ENCODE measurements at places on chromosomes 16 and 17. TPM values are rescaled to one million over a fixed set of nuclear protein-coding genes. Genes with fewer than 3 reads are reported as not detected.
A peak's percentile ranks its signal among the peaks of the same experiment; 100 is the strongest.

DNA sequence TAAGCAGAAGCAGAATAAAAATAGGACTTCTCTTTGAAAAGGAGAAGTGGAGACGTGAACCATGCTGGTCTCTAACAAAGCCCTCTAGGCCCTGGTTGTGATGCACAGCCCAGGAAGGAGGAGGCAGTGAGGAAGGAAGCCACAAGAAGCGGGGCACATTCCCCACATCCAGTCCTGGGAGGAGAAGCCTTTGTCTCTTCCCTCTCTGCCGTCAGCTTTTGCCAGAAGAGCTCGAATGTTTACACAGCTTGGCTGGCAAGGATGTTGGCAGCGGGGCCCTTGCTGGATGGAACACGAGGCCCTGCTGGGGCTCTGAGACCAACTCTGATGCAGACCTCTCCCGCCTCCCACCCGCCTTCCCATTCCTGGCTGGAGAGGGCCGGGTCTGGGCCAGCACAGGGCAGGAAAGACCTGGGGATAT lies 91.3 kb downstream of the MAF start:
- H3K27ac ChIP-seq = no peak overlapping the region
- no peak overlapping the region for H3K4me3 ChIP-seq
- DNase-seq = no peak
- H3K27me3 ChIP-seq = no peaks in the 10 kb centered on the region
- H3K36me3 ChIP-seq = no peaks in the 10 kb centered on the region
- H3K4me1 ChIP-seq = no peaks in the 10 kb centered on the region

DNA sequence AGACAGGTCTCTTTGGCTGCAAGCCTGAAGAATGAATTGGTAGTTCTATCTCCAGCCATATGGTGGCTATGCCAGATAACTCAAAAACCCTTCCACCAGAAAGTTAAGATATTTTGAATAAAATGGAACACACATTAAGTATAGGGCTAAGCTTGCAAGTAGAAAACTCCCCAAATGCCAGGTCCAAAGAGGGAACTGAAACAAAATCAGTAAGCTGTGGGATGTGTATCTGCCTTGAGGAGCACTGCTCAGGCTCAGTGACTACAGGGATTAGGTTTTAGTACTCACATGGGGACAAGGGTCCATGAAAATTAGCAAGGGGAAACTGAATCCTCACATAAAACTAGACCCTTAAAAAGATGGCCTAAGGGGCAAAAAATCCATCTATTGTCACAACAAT lies 115.7 kb upstream of the PMFBP1 start:
- H3K27ac ChIP-seq = no peak overlapping the region
- DNase-seq = no peak
- peaks cover 2% of the 10 kb centered on the region for H3K4me1 ChIP-seq
- no peak overlapping the region for H3K4me3 ChIP-seq

- no peak overlapping the region for H3K4me3 ChIP-seq
- H3K27ac ChIP-seq = no peak overlapping the region
- H3K36me3 ChIP-seq = no peaks in the 10 kb centered on the region
- H3K4me1 ChIP-seq = no peaks in the 10 kb centered on the region
- peak; percentile 45 for DNase-seq
These were observed 10.1 kb downstream of the SNX29 start for GRCh38 chr16:11986521-11987057.

GRCh38 chr17:57636274-57636673 lies 108.8 kb downstream of the CCDC182 start:
- DNase-seq = no peak
- no peaks in the 10 kb centered on the region for H3K4me1 ChIP-seq
- H3K36me3 ChIP-seq = no peaks in the 10 kb centered on the region
- no peak overlapping the region for H3K27ac ChIP-seq
- no peak overlapping the region for H3K4me3 ChIP-seq

DNA sequence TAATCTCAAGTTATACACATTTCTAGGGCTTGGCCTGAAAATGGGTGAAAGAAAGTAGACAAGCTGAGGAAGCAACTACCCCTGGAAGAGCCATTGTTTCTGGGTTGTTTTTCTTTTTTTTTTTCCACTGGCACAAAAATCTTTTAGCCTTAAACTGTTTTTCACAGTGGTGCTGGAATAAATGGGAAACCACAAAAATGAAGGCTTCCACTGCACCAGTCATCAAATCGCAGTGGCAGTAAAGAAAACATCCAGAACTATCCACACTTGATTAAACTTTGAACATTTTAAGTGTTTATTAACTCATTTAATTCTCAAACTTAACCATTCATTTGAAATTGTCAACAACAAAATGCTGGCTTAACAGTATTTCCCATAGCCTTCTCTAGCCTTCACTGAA lies 14.3 kb downstream of the CMTM4 start:
- no peak for DNase-seq
- no peak overlapping the region for H3K4me3 ChIP-seq
- H3K36me3 ChIP-seq = no peaks in the 10 kb centered on the region
- H3K4me1 ChIP-seq = no peaks in the 10 kb centered on the region

GRCh38 chr16:349211-349610 lies 3.3 kb downstream of the AXIN1 start:
- H3K27ac ChIP-seq = no peak overlapping the region
- DNase-seq = no peak
- H3K4me1 ChIP-seq = peaks cover 4% of the 10 kb centered on the region
- H3K27me3 ChIP-seq = no peaks in the 10 kb centered on the region
- peaks cover 6% of the 10 kb centered on the region for H3K36me3 ChIP-seq
- H3K4me3 ChIP-seq = no peak overlapping the region

- H3K27me3 ChIP-seq = no peaks in the 10 kb centered on the region
- no peak overlapping the region for H3K4me3 ChIP-seq
- no peak overlapping the region for H3K27ac ChIP-seq
- DNase-seq = no peak
- H3K4me1 ChIP-seq = no peaks in the 10 kb centered on the region
- H3K36me3 ChIP-seq = peaks cover 65% of the 10 kb centered on the region
These were observed 9.7 kb downstream of the FLII start for GRCh38 chr17:18248811-18249210.

- no peaks in the 10 kb centered on the region for H3K36me3 ChIP-seq
- no peak overlapping the region for H3K27ac ChIP-seq
- H3K4me3 ChIP-seq = no peak overlapping the region
- H3K27me3 ChIP-seq = no peaks in the 10 kb centered on the region
- H3K4me1 ChIP-seq = peaks cover 15% of the 10 kb centered on the region
These were observed 3.1 kb upstream of the KRT36 start for GRCh38 chr17:41492771-41493170.

DNA sequence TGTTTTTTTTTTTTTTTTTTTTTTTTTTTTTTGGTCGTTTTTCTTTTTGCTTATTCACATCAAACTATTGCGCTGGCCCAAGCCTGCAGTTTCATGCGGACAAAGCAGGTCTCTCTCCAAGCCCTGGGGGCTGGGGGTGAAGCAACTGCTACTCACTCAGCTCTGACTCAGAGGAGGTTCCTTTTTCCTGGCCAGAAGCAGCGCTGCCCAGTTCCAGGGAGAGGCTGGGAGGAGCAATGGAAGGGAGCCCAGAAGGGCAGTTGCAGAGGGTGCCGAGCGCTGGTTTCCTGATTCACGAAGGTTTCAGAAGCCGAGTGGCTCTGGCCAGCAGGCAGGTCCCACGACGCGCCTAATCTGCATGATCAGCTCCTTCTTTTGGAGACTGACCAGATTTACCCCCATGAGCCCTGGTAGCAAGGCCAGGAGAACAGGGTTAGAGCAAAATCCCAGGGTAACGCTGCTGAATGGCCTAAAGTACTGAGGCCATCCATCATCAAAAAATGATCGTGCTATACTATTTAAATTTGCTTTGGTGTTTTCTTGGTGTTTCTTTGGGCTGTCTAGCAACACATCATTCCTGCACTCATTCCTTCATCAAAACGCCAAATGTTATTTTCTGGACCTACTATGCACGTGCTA lies 144.7 kb upstream of the SOX9 start:
- no peaks in the 10 kb centered on the region for H3K36me3 ChIP-seq
- H3K4me1 ChIP-seq = peaks cover 9% of the 10 kb centered on the region
- H3K27ac ChIP-seq = peak overlapping the region; percentile 90
- no peaks in the 10 kb centered on the region for H3K27me3 ChIP-seq
- peak; percentile 98 for DNase-seq

- H3K4me1 ChIP-seq = no peaks in the 10 kb centered on the region
- DNase-seq = peak; percentile 6
- no peaks in the 10 kb centered on the region for H3K36me3 ChIP-seq
- H3K27me3 ChIP-seq = no peaks in the 10 kb centered on the region
These were observed 64.9 kb downstream of the IRF8 start for GRCh38 chr16:85963753-85964285.

GRCh38 chr17:63998721-63999679 lies 849 bp downstream of the PRR29 start:
- no peak overlapping the region for H3K27ac ChIP-seq
- H3K36me3 ChIP-seq = no peaks in the 10 kb centered on the region
- H3K4me3 ChIP-seq = no peak overlapping the region
- peaks cover 3% of the 10 kb centered on the region for H3K4me1 ChIP-seq

DNA sequence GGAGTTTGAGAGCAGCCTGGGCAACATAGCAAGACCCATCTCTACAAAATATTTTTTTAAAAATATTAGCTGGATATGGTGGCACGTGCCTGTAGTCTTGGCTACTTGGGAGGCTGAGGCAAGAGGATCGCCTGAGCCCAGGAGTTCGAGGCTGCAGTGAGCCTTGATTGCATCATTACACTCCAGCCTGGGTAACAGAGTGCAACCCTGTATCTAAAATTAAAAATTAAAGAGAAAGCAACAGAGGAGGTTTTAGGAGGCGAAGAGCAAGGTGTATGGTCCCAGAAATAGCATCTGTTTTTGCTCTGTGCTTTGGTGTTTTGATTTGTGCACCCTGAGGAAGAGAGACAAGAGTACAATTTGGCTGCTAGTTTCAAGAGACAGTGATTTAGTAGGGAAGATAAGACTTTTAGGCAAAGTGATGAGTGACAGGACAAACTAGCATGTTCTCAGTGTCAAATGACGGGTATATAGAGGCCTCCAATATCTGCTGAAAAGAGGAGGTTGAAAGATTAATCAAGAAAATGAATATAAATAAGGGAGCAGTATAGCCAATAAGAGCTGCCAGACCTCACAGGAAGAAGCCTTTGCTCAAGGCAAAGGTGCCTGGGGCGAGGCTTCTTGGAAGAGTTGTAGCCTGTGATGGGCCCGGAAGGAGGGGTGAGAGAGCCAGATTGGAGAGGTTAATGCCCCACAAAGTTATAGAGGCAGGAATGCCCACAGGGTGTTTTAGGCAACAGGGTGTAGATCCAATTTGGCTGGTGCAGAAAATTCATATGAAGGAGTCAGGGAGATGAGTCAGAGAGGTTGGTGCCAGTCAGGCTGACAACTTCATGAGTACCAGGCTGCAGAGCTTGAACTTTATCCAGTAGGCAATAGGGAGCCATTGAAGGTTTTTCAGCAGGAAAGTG lies 11.4 kb downstream of the HLF start:
- no peaks in the 10 kb centered on the region for H3K27me3 ChIP-seq
- H3K4me1 ChIP-seq = peaks cover 7% of the 10 kb centered on the region
- H3K27ac ChIP-seq = no peak overlapping the region
- H3K4me3 ChIP-seq = no peak overlapping the region
- no peaks in the 10 kb centered on the region for H3K36me3 ChIP-seq

DNA sequence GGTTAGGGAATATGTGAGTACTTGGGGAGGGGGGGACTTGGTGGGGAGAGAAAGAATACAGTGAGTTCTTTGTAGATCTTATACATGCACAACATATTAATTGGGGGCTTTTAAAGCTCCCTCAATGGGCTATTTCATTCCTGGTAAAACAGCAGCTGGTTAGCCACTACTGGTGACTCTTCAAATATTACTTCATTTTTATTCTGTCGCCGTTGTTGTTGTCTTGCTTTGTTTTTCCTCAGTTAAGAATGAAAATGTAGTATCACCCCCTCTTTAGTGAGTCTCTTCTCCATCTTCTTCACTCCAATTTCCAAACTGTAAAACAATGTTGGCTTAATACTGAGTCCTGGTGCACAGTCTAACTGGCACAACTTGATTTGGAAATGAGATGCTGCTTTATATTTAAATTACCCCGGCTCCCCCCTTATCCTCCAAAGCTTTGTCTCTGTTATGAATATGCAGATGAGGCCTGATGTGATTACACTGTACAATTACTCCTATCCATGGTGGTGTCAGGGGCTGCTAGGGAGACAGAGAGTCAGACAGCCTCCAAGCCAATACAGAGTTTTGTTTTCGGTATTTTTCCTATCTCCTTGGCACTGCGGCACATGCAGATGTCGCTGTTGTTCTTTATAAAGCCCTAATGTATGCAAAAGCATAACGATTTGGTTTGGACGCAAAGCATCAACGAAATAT lies 256.9 kb upstream of the PMFBP1 start:
- no peaks in the 10 kb centered on the region for H3K27me3 ChIP-seq
- DNase-seq = no peak
- H3K4me3 ChIP-seq = no peak overlapping the region
- H3K27ac ChIP-seq = no peak overlapping the region
- no peaks in the 10 kb centered on the region for H3K4me1 ChIP-seq

- no peak overlapping the region for H3K4me3 ChIP-seq
- H3K36me3 ChIP-seq = no peaks in the 10 kb centered on the region
- peak; percentile 41 for DNase-seq
- H3K27me3 ChIP-seq = peaks cover 95% of the 10 kb centered on the region
These were observed 10.2 kb upstream of the HOXB9 start for GRCh38 chr17:48636177-48637018.

DNA sequence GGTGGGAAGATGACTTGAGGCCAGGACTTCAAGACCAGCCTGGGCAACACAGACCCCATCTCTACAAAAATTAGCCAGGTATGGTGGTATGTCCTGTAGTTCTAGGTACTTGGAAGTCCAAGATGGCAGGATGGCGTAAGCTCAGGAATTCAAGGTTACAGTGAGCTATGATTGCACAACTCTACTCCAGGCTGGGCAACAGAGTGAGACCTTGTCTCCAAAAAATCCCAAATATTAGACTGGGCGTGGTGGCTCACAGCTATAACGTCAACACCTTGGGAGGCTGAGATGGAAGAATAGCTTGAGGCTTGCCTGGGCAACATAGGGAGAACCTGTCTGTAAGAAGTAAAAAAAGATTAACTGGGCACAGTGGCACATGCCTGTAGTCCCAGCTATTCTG lies 30.8 kb downstream of the SUZ12 start:
- no peaks in the 10 kb centered on the region for H3K4me1 ChIP-seq
- H3K36me3 ChIP-seq = no peaks in the 10 kb centered on the region
- no peak overlapping the region for H3K4me3 ChIP-seq
- no peak for DNase-seq
- H3K27me3 ChIP-seq = no peaks in the 10 kb centered on the region

DNA sequence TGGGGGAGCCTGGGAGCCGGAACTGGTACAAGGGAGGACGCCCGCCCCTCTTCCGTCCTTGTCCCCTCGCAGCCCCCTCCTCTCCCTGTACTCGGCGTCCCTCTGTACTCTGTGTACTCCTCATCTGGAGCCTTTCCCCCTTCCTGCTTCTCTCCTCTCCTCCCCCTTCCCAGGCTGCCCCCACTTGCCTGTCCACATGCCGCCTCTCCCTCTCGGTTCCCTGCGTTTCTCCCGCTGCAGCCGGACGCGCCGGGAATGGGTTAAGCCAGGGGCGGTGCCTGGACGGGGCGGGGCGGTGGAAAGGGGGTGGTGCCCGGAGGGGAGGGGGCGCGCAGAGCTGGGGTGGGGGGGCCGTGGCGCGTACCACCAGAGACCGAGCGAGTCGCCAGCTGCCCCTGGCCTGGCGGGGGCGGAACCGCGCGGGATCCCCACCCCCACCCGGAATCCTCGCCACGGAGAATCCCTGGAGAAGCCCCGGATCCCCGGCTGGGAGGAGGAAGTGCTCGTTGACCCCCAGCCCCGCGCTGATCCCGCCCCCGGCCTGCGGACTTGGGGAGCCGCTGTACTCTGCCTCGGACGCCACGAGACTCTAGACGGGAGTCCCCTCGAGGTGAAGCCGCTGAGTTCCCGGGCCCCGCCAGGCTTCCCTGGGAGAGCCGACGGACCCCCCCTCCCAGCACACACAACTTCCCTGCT lies 22.6 kb downstream of the GJD3 start:
- peaks cover 29% of the 10 kb centered on the region for H3K4me1 ChIP-seq
- H3K27me3 ChIP-seq = no peaks in the 10 kb centered on the region
- H3K36me3 ChIP-seq = no peaks in the 10 kb centered on the region

EXOSC6 gene
- 47.2 TPM for total RNA-seq

SSH2 gene
- total RNA-seq = 30.2 TPM

CORO7 gene
- 5.4 TPM for total RNA-seq

GGT6 gene
- total RNA-seq = not detected

LITAFD gene
- not detected for total RNA-seq

SPATA32 gene
- not detected for total RNA-seq
